ENCODE measurements at places on chromosomes 7 and 10.

DNA sequence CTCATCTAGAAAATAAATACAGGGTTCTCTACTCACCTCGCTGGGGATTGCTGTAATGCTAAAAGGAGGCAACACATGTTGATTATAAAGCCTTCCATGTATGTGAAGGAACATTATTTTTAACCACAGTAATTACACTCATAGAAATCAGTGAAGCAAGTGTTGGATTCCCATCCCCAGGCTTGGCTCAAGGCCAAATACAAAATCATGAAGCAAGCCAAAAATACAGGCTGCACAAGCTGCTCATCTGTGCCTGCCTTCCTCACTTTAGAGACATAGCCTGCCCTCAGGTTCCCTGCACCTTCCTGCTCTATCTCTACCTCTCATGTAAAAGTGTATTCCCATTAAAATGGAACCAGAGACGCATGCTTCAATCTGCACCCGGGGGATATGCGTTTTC lies 1077.1 kb upstream of the C7orf33 start:
- no peak for DNase-seq

- no peak for DNase-seq
Observed at GRCh38 chr10:46525177-46525823, 31.2 kb downstream of the GPRIN2 start.

GRCh38 chr7:15303357-15303756 lies 258.5 kb downstream of the AGMO start:
- no peak for DNase-seq

GRCh38 chr7:148299350-148300276 lies 291.0 kb upstream of the C7orf33 start:
- no peak for DNase-seq

DNA sequence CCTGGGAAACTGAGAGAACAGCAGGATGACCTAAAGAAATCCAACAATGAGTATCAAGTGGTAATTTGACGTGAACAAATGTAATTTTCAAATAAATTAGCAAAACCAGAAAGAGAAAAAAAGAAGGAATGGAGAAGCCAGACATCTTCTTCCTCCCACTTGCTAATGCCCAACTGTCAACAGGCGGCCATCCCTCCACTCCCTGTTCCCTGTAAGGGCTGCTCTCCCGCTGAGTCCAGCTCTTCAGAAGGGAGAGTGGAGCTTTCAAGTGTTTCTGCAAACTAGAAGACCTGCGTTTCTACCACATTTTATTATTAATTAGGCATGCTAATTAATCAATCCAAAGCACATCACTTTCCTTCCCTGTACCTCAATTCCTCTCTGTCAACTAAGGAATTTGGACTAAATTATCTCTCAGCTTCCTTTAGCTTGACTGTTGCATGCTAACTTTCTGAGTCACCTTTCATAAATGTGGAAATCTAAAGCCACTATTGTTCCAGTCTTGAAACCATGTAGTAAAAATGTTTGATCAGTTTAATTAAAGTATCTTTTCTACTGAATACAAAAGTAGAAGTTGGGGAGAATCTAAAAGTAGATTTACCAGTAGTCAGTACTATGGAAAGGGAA lies 48.4 kb upstream of the CUL1 start:
- no peak for DNase-seq

DNA sequence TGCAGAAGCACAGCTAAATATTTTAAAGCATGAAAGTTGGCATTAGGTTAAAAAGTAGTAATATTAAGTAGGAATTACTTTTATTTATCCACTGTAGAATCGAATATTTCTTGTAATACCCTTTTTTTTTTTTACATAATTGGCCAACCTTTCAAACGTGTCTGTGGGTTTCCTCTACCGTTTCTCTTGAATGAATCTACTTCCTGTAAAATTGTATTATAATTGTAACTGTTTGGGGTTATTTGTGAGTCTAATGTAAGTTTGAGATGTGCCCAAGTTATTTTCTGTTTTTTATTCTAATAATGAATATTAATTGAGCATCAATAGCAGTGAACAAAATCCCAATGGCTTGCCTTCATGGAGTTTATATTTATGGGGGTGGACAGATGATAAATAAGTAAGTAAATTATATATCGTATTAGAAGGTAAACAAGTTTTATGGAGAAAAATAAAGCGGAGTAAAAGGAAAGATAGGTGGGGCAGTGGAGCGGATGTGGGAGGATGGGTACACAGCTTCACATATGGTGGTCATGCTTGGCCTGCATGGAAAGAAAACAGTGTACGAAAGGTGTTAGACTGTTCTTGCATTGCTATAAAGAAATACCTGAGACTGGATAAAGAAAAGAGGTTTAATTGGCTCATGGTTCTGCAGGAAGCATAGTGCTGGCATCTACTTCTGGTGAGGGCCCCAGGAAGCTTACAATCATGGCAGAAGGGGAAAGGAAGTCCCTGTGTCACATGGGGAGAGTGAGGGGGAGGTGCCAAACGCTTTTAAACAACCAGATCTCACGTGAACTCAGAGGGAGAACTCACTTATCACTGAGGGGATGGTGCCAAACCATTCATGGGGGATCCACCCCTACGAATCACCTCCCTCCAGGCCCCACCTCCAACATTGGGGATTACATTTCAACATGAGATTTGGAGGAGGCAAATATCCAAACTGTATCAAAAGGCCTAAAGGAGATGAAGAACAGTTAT lies 5.4 kb downstream of the TSPAN13 start:
- DNase-seq: no peak
